CD4-positive, alpha-beta memory T cell (primary cell): ENCODE measurements at places on chromosomes 3 and 15. TPM values are rescaled to one million over a fixed set of nuclear protein-coding genes. Genes with fewer than 3 reads are reported as not detected.

PPP1R14D gene
- total RNA-seq = not detected

POLQ gene
- total RNA-seq = 0.28 TPM

ADGRG7 gene
- total RNA-seq = not detected

FOXB1 gene
- not detected for total RNA-seq

COL6A5 gene
- not detected for total RNA-seq

PAK2 gene
- total RNA-seq = 97.4 TPM

CNTN3 gene
- not detected for total RNA-seq

UROC1 gene
- total RNA-seq = not detected

SENP7 gene
- 69.7 TPM for total RNA-seq

MGLL gene
- 2.4 TPM for total RNA-seq

PTX3 gene
- total RNA-seq = 0.23 TPM

ARID3B gene
- total RNA-seq = 32.9 TPM

NR2E3 gene
- total RNA-seq = not detected

IQCH gene
- 1.1 TPM for total RNA-seq

LSMEM2 gene
- total RNA-seq = not detected

MYRIP gene
- total RNA-seq = not detected

SLC12A1 gene
- total RNA-seq = not detected

TMEM212 gene
- total RNA-seq = not detected

CADPS gene
- not detected for total RNA-seq

DNAH12 gene
- total RNA-seq = 0.09 TPM
